ENCODE measurements at places on chromosomes 5 and 9.

DNA sequence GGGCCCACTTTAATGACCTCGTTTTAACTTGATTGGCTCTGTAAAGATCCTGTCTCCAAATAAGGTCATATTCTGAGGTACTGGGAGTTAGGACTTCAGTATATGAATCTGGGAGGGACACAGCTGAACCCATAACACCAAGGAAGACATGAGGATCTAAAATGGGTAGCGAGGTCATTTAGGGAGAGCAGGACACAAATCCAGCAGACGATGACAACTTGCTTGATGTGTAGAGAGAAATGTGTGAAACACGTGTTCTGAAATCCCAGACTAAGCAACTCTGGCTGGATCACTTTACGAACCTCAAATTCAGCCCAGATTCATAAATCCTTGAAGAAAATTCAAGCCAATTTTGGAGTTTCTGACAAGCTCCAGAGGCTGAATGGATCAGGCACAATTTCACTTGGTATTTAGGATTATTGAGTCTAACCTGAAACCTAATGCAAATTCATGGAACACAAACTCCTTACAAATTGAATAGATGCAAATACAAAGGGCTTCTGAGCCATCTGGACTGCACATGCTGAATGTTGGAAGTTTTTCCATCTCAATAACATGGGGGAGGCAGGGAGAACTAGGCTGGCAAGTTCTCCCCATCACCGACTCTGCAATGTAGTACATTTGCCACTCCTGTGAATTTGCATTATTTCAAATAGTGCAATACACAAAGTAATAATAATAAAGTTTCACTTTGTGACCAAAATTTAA lies 74.0 kb upstream of the SLC30A5 start:
- no peak for DNase-seq

GRCh38 chr5:174832025-174832424 lies 107.6 kb downstream of the MSX2 start:
- DNase-seq = no peak

GRCh38 chr9:15578714-15579113 lies 25.9 kb downstream of the CCDC171 start:
- DNase-seq = no peak

DNA sequence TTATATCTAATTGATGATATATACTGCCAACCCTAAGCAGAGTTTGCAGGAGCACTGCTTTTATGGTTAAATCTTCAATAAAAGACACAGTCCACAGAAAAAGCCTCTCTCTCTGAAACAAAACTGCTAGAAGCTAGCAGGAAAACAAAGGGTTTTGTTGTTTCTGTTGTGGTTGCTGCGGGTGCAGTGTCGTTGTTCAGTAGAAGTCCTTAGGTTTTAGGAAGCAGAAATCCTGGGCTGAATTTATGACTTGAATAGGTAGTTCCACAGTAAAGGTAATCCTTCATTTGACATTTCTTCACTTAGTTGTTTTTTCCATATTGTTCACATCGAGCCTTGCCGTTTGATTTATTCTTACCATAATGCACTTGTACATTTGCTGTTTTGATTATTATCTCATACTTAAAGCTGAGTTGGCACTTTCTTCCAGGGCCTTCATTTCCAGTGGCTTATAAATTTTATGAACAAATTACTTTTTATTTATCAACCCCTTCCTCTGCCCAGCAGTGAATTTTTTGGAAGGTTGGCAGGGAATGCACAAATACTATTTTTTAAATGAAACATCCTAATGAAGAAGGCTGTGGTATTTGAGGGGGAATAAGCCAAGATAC lies 209.6 kb upstream of the SLC30A5 start:
- DNase-seq = peak; percentile 12

DNA sequence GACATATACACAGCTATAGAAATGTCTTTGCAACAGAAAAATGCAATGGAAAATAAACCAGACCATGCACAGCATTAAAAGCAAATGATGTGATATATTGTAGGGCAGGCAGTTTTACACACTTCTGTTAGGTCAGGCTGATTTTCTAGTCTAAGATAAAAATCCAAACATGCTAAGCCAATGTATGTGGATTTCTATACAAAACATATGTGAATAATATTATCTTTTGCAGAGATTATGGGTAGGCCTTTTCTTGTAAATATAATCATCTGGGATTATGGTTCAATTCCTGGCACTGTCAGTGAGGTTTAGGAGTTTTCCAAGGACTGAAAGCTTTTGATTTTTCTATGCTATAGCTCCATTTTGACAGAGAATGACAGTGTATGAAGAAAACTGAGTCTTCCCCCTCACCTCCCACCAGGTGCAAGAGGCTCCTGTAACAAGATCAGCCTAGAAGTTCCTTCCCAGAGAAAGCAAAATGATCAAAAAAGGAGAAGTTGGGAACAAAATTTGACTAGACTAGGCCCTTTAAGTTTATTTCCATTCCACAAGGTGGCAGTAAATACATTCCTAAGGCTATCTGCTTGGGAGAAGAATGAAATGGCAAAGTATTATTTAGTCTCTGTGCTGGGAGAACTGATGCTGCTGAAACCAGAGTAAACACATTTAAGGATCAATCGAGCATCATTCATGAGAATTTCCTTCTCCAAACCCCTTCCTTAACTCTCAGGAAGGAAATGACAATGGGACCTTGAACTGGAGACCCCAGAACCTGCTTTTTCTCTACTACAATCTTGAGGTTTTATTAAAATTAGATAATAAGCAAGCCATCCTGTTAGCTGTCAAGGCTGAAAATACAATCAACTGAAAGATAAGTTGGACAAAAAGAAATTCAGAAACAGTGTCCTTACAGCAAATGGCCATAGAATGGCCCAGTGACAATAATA lies 133.0 kb upstream of the TUT7 start:
- DNase-seq = no peak

DNA sequence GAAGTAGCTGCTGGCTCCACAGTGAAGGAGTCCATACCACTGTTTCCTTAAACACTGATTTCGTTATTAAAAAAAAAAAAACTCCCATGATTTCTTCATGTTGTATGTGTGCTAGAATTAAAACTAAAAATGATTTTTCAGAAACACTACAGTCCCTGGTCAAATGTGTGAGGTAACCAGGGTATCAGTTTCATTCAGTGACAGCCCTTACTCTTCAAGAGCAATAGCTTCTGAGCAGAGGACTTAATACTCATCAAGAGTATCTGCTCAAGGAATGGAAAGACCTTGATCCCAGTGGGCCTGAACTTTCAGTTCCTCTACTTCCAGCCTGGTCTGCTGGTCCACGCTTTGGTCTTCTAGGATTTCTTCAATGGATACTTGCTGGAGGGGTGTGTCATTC lies 95.1 kb downstream of the BNC2 start:
- DNase-seq = no peak

- no peak for DNase-seq
Observed at GRCh38 chr5:126967808-126968466, 62.4 kb downstream of the MARCHF3 start.

- no peak for DNase-seq
Observed at GRCh38 chr5:158286827-158287226, 427.9 kb upstream of the CLINT1 start.

DNA sequence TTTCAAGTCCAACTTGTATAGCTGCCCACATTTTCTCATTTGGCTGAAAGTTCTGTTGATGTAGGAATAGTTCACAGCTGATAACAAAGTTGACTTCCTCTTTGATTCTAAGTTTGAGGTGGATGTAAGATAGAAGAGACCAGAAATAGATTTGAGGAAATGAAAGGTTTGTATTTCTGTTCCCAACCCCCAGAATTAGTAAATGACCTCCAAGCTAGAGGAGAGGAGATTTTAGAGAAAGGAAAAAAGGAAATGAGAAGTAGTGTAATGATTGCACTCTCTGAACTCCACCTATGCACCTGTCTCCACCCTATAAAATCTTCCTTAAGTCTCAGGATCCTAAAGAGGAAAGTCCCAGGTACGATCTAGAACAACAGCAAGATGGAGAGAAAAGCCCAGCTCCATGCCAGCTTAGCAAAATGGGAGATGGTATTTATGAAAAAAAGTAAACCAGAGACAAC lies 130.4 kb upstream of the POC5 start:
- no peak for DNase-seq
